Thoracic aorta (tissue), 2 donors: ENCODE measurements at places on chromosomes 3 and 15. TPM values are rescaled to one million over a fixed set of nuclear protein-coding genes. Genes with fewer than 3 reads are reported as not detected.

The RPS27L gene
- 120 TPM for total RNA-seq

The CP gene
- 64.0 TPM for total RNA-seq

The SCN11A gene
- not detected for total RNA-seq

The FOXB1 gene
- total RNA-seq = not detected

The ACAN gene
- total RNA-seq = 23.2 TPM
